CD4-positive, alpha-beta T cell treated with Interleukin-6 at 100 ng/mL for 8 hours (primary cell): ENCODE measurements at places on chromosomes 12 and 14.
A peak's percentile ranks its signal among the peaks of the same experiment; 100 is the strongest.

- DNase-seq: no peak
Observed at GRCh38 chr14:34423445-34423844, 38.6 kb downstream of the SPTSSA start.

DNA sequence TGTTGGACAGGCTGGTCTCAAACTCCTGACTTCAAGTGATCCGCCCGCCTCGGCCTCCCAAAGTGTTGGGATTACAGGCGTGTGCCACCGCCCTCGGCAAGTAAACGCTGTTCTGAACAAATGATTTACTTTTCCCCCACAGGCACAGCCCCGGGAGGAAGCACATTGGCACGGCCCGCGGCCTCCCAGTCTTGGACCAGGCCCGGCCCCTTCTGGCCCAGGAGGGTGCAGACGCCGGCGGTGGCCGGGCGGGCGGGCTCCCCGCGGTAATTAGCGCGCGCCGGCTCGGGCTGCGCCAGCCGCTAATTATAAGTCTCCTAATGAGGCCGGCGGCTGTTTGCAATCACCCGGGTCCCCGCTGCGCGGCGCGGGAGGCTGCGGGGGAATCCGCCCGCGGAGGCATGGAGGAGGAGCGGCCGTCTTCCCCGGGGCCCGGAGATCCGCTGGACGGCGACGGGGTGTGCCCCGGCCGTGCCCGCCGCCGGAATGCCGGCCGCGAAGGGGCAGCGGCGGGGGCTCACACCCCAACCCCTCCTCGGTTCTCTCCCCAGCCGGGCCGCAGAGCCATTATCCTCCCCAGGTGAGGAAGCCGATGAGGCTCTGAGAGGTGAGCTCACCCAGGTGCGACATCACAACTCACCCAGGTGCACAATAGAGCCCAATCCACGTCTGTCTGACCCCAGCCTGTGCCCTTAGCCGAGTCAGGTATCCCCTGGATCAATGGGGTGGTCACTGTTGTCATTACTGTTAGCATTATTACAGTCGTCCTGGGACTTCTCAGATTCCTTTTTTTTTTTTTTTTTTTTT lies 3.3 kb upstream of the POP5 start:
- peak; percentile 38 for DNase-seq

DNA sequence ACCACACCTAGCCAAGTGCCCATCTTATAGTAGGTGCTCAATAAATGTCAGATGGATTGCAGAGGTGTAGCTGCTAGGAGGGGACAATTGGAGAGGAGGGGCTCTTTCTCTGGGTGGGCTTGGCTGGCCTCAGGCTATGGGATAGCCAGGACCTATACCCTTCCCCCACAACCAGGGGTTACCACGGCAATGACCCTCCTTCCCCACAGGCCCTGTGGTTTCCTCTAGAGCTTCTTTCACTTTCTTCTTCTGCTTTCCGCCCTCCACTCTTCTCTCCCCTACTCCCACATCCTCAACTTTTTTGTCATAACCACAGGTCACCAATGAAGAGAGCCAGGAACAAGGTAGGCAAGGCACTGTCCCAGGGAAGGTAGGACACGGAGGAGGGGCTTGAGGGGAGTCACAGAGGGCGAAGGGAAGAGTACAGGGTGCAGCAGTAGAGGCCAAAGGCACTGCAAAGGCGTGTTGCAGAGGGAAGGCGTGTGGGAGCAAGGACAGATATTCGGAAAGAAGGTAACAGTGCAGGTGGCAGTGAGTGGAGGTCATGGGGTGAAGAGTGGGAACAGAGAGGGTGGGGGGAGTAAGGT lies 1.9 kb upstream of the ITGB7 start:
- peak; percentile 48 for DNase-seq

DNA sequence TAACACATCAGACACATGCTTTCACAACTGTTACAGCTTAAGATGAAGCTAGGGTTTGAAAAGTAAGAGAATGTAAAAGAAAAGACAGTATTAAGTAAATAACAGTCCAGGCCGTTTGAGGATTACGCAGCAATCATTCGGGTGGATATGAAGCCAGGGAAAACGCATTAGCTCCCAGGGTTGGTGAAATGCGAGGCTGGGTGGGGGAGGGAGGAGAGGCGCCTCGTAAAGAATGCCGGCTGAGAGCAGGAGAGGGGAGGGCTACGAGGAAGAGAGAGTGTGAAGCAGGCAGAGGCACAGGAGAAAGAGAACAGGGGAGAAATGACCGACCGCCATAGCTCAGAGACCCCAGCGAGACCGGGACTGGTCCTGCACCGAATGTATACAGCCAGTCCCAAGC lies 73.0 kb downstream of the IQSEC3 start:
- no peak for DNase-seq
